Small intestine (tissue), 16 donors: ENCODE measurements at places on chromosomes 3 and 15. TPM values are rescaled to one million over a fixed set of nuclear protein-coding genes. Genes with fewer than 3 reads are reported as not detected.

DNA sequence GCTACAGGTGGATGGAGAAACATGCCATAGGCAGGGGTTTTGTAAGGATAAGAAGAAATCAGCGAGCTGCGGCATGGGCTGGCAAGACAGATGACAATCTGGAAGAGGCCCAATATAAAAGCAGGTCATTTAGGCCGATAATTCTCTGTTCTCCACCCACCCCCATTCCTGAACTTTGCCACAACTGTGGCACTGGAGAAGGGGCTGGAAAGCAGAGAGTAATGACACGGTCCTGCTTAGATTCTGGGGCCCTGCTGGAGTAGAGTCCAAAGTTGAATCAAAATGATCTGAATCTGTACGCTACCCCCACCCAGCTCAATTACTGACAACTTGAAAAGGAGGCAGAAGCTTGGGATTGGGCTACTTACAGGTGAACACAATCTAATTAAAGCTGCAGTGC is 18.4 kb upstream of the BUB1B start:
- no peak overlapping the region for H3K27ac ChIP-seq
- no peaks in the 10 kb centered on the region for H3K27me3 ChIP-seq
- H3K36me3 ChIP-seq = no peaks in the 10 kb centered on the region
- DNase-seq = peak; percentile 27
- peaks cover 2% of the 10 kb centered on the region for H3K4me1 ChIP-seq
- H3K4me3 ChIP-seq = no peak overlapping the region

DNA sequence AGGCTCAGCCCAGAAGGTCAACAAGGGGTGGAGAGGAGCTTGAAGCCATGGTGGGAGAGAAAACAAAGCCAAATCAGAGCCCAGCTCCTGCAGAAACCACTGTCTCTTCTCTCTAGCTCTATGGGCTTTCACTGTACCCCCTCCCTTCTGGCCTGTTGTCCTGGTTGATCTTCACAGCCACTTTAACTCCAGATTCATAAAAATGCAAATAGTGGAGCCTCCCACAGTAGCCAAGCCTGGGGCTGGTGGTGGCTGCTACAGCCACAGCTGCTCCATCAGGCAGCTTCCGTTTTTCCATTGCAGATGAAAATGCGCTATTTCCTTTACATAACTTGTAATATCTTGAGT is 20.7 kb upstream of the CAV3 start:
- H3K36me3 ChIP-seq = no peaks in the 10 kb centered on the region
- no peaks in the 10 kb centered on the region for H3K4me1 ChIP-seq
- DNase-seq = no peak
- H3K4me3 ChIP-seq = no peak overlapping the region

DNA sequence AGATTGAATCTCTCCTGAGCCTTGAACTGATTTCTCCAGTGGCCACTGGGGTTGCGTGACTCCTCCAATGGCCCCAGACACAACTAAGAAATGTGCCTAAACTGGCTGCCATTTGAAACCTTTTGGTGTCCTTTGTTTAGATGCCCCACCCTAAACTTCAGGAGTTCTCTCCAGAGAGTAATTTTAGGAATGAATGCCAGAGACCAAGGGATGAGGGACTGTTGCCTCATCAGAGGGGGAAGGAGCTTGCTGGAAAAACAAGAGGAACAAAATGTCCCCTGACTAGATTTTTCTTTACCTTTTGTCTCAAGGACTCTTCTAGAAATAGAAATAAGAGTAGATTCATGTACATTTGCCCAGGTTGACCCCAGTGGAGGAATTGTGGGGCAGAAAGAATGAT is 8.1 kb upstream of the ADPRH start:
- no peak overlapping the region for H3K27ac ChIP-seq
- H3K36me3 ChIP-seq = no peaks in the 10 kb centered on the region
- no peak for DNase-seq

DNA sequence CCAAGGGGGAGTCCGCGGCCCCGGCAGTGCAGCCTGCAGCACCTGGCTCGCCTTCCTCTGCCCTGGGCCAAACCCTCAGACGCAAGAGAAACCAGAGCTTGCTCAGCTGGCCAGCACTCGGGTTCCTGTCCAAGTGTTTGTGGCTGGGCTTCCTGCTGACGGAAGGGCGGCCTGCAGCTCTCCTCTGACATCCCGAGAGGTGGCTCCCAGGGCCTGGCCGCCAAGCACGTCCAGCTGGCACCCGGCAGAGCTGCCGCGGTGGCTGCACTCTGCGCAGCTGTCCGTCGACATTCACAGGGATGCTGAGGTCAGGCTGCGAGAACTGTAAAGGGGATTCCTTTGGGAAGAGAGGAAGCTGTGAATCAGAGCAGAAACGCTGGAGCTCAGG is 85.6 kb downstream of the CPN2 start:
- H3K4me1 ChIP-seq = peaks cover 20% of the 10 kb centered on the region
- no peaks in the 10 kb centered on the region for H3K27me3 ChIP-seq
- DNase-seq = peak; percentile 53

DNA sequence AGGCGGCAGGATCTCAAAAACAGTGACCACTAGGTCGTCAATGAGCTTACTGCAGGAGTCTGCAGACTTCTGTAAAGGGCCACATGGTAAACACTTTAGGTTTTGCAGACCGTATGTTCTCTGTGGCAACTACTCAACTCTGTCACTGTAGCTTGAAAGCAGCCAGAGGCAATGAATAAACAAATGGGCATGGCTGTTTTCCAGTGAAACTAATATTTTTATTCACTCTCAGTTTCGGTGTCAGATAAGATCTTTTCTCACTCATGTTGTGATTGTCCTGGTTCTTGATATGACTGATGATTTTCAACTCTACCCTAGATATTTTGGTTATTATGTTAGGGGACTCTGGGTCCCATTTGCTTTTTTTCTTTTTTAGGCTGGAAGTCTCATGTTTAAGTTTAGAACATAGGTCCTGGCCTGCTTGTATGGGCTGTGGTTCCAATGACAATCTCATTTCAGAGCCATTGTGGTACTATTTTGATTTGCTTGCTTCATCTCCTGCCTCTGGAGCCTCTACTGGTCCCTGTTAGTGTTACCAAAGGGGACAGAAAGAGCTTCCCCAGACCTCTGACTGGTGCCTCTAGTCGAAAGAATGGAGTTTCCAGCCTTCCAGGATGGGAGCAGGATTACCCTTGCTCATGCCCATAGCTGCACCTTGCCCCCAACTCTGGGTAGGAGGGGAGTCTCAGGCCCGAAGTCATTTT is 222.0 kb downstream of the STT3B start:
- H3K27me3 ChIP-seq = no peaks in the 10 kb centered on the region
- DNase-seq = no peak
- no peaks in the 10 kb centered on the region for H3K4me1 ChIP-seq
- H3K36me3 ChIP-seq = no peaks in the 10 kb centered on the region

Gene CORO2B
- 1.3 TPM for polyA plus RNA-seq

- H3K4me1 ChIP-seq = no peaks in the 10 kb centered on the region
- no peaks in the 10 kb centered on the region for H3K27me3 ChIP-seq
- no peak overlapping the region for H3K27ac ChIP-seq
- no peak overlapping the region for H3K4me3 ChIP-seq
Observed at GRCh38 chr3:69568458-69568857, 170.8 kb upstream of the MITF start.

DNA sequence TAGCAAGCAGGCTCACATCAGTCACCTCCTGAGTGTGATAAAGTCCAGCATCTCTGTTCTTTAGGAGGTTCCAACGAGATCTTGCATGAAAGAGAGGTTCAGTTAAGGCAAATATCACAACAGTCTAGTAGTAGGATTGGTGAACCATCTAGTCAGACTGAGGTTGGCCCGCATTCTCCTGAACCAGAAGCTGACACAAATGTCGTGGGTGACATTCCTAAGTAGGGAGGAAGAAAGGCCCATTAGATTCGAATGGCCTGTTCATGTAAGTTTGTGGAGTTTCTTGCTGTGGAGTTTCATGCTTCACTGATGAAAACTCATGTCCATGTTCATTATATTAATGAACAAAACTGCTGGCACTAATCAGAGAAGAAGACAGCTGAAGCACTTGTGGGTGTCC is 66.7 kb upstream of the XCR1 start:
- no peaks in the 10 kb centered on the region for H3K27me3 ChIP-seq
- DNase-seq = no peak
- no peaks in the 10 kb centered on the region for H3K36me3 ChIP-seq

DNA sequence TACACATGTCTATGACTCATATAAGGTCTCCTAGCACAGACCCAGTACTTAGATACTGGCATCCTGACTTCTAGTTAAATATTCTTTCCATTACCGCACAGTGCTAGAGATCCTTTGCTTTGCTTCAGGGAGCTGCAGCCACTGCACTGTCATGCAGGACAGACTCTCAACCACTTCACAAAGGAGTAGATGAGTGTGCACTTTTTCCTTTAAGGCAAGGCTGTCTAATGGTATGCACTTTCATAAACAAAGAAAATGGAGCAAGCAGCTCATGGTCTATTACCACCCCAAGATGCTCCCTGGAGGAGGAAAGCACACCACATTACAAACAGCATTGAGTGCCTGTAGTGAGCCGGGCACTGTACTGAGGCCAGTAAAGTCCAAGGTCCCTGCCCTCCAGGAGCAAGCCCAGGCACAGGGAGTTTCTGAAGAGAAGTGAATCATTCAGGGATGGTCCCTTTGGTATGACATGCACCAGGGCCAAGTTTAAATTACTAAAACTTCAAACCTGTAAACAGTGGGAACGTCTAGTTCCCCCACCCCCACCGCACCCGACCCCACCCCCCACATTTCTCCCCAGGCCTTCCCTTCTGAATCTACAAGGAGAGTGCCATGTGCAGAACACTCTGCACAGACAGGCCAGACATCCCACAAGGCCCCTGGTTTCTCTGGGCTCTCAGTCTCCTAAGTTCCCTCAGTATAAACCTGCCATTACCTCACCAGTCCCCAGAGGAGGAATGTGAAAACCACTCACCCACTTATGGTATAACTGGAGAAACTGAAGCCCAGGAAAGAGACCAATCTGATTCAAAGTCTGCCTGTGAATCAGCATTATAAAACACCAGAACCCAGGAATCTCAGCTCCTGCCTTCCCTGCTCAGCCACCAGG is 107.8 kb upstream of the BCL6 start:
- H3K27me3 ChIP-seq = no peaks in the 10 kb centered on the region
- H3K4me3 ChIP-seq = no peak overlapping the region
- no peak overlapping the region for H3K27ac ChIP-seq
- no peaks in the 10 kb centered on the region for H3K36me3 ChIP-seq

DNA sequence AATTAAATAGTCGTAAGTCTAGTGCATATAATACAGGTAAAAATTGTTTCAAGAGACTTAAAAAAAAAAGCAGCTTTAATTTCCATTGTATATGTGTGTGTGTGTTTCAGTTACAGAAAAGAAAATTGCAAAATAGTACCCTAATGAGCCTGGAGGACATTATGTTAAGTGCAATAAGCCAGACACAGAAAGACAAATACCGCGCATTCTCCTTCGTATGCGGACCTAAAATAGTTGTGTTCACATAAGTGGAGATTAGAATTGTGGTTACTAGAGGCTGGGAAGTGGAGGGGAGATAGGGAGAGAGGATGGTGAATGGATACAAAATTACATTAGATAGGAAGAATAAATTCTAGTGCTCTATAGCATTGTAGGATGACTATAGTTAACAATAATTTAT is 3.6 kb downstream of the MESD start:
- H3K27ac ChIP-seq = no peak overlapping the region
- no peaks in the 10 kb centered on the region for H3K27me3 ChIP-seq
- no peak overlapping the region for H3K4me3 ChIP-seq
- H3K36me3 ChIP-seq = no peaks in the 10 kb centered on the region
- H3K4me1 ChIP-seq = peaks cover 11% of the 10 kb centered on the region

Gene ANKUB1
- not detected for polyA plus RNA-seq

DNA sequence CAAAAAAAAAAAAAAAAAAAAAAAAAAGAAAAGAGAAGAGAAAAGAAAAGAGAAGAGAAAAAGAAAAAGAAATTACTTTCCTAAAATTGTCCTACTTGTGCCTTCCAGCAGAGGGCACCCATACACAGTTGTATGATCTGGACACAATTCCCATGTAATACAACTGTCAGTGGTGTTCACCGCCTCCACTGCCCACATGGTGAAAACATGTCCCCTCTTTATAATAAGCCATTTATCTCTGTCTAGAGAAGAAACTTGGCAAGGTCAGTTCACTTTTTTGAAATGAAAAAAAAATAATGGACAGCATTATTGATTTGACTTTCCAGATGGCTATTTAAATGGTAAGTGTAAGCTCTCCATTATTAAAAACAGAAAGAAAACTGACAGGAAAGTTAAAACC is 459.4 kb downstream of the GBE1 start:
- DNase-seq = peak; percentile 59
- H3K27me3 ChIP-seq = no peaks in the 10 kb centered on the region
- no peaks in the 10 kb centered on the region for H3K36me3 ChIP-seq
- H3K4me3 ChIP-seq = no peak overlapping the region
- no peak overlapping the region for H3K27ac ChIP-seq

GRCh38 chr3:102511639-102512038 is 76.8 kb downstream of the ZPLD1 start:
- no peak overlapping the region for H3K4me3 ChIP-seq
- no peak for DNase-seq
- H3K4me1 ChIP-seq = no peaks in the 10 kb centered on the region
- H3K27ac ChIP-seq = no peak overlapping the region
- no peaks in the 10 kb centered on the region for H3K27me3 ChIP-seq
- no peaks in the 10 kb centered on the region for H3K36me3 ChIP-seq

Gene RUBCN
- polyA plus RNA-seq = 6.9 TPM

Gene LRRC2
- polyA plus RNA-seq = 0.66 TPM

DNA sequence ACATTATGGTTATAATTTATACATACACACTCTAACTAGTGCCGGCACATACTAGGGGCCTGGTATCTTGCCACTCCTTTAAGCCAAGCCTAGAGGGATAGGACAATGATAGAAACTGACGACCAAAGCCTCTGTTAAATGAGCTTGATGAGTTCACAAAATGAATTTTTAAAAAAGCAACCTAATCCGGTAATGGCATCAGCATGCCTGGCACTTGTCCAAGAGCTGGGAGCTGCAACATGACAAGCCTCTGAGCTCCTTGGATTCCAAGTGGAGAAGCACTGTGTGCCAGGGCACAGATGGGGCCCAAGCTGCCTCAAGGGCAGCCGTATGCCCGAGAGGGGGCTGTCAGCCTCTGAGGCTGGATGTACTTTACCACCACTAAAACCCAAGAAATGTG is 9.7 kb downstream of the ETV5 start:
- no peaks in the 10 kb centered on the region for H3K4me1 ChIP-seq
- no peaks in the 10 kb centered on the region for H3K27me3 ChIP-seq
- H3K36me3 ChIP-seq = no peaks in the 10 kb centered on the region
- no peak overlapping the region for H3K27ac ChIP-seq
- no peak for DNase-seq

GRCh38 chr15:67156834-67157233 is 91.4 kb downstream of the SMAD3 start:
- no peak overlapping the region for H3K27ac ChIP-seq
- DNase-seq = no peak
- no peaks in the 10 kb centered on the region for H3K36me3 ChIP-seq

- no peak overlapping the region for H3K27ac ChIP-seq
- no peaks in the 10 kb centered on the region for H3K27me3 ChIP-seq
- DNase-seq = no peak
- no peaks in the 10 kb centered on the region for H3K4me1 ChIP-seq
- no peaks in the 10 kb centered on the region for H3K36me3 ChIP-seq
Observed at GRCh38 chr3:59845386-59845785, 795.6 kb upstream of the CFAP20DC start.

Gene CCR8
- polyA plus RNA-seq = 0.09 TPM

Gene CASR
- polyA plus RNA-seq = 0.22 TPM

Gene MORC1
- not detected for polyA plus RNA-seq
